Activated CD8-positive, alpha-beta memory T cell treated with anti-CD3 and anti-CD28 coated beads, Interleukin-2, amount 10 ng/mL, durations not matched to agents 7 days and 5 days (primary cell): ENCODE measurements at places on chromosomes 6 and 20.

DNA sequence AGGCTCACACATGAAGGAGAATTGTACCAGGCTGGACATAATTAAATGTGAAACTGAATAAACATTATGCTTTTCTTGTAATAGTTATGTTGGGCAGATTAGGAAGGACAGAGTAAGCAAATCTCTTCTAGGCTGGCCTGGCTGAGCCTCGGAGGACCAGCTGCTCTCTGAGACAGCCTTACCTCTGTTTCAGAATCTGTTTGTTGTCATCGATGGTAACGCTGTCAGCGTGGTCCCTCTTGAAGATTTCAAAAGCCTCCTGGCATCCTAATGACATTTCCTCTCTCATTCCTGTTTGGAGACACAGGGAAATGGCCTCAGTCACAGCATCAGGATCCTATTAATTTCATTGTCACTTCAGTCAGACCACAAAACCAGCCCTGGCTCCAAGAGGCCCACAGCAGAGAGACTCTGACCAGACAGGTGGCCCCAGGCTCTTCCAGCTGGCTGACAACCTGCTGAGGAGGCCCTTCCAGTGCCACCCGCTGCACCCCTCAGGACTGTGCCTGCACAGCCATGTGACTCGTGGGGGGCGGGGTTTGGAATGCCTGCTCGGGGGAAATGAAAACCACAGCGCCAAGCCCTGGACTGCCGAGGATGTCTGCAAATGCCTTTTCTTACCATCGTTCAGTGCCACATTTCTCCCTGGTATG is 108.5 kb upstream of the KCNK16 start:
- DNase-seq, result no peak

- no peak for DNase-seq
Measured at GRCh38 chr20:1900321-1900801, 5.2 kb downstream of the SIRPA start.

DNA sequence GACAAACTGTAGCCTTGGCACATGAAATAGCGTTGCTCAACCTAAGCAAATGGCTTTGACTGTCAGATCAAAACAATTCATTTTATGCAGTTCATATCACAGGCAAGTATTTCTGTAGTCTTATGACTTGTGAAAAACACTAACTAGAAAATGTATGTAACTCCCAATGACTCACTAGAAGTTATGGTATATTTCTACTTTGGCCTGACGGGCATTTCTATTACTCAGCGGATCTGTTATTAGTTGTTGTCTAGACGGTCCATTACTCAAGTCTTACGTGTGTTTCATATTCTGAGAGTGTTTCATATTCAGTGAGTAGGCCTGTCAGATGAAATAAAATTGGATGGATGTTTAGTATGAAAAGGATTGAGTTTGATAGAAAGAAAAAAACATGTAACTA is 880.9 kb downstream of the PRIM2 start:
- DNase-seq, result no peak

GRCh38 chr6:13724182-13724581 is 12.5 kb upstream of the RANBP9 start:
- DNase-seq, result no peak

DNA sequence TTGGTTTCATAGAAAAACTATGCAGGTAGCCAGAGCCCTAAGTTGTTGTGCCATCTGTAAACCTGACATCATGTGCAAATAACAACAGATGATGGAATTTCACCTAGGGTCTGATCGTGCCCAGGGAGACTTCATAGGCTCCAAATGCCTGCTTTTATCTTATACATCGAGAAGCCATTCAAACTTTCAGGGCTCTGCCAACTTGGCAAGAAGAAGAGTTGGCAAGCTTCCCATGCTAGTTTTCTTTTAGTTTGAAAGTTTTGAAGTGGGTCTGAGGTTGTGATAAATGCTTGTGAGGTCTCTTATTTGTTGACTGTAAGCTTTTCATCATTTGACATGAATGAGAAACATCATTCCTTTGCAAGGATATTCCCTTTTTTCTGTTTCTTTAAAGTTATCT is 175.4 kb upstream of the FLRT3 start:
- no peak for DNase-seq

- no peak for DNase-seq
Measured at GRCh38 chr6:7938562-7939183, 28.1 kb upstream of the TXNDC5 start.
